Activated naive CD4-positive, alpha-beta T cell treated with anti-CD3 and anti-CD28 coated beads, Interleukin-2, amount 50 U/mL, for 72 hours (primary cell): ENCODE measurements at places on chromosomes 12 and 14. TPM values are rescaled to one million over a fixed set of nuclear protein-coding genes. Genes with fewer than 3 reads are reported as not detected.
A peak's percentile ranks its signal among the peaks of the same experiment; 100 is the strongest.

Gene CLEC2B
- 15.0 TPM for total RNA-seq

GRCh38 chr14:105307052-105307727 lies 6.4 kb upstream of the BRF1 start:
- DNase-seq = no peak

Gene ANAPC5
- 125 TPM for total RNA-seq

- peak; percentile 44 for DNase-seq
Measured at GRCh38 chr14:61472011-61472672, 150.8 kb downstream of the PRKCH start.

- DNase-seq = no peak
Measured at GRCh38 chr14:99674064-99674650, 9.9 kb upstream of the CYP46A1 start.
